ENCODE measurements at places on chromosomes 4 and X.

GRCh38 chrX:111483135-111483534 is 28.3 kb upstream of the SERTM2 start:
- DNase-seq: no peak

DNA sequence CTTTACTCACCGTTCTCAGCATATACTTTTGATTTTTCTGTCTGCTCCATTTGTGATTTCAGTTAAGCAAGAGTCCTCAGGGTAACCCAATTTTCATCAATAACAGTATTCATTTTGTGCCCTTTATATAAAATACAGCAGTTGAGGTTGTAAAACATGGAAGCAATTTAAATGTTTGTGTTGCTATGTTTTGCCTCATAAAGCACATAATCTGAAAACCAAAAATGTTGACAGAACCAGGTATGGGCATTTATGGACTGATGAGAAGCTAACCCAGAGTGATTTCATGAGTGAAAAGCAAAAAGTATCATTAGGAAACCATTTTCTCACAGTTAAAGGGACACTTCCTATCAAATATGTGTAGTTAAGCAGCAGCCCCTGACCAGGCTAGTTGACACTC is at the start of gene ASIC5:
Gene ASIC5 (minus strand): TSS at position 101 of the 400 bp plus-strand sequence. CDS start 51 bp downstream, at position 50.
- no peak for DNase-seq

DNA sequence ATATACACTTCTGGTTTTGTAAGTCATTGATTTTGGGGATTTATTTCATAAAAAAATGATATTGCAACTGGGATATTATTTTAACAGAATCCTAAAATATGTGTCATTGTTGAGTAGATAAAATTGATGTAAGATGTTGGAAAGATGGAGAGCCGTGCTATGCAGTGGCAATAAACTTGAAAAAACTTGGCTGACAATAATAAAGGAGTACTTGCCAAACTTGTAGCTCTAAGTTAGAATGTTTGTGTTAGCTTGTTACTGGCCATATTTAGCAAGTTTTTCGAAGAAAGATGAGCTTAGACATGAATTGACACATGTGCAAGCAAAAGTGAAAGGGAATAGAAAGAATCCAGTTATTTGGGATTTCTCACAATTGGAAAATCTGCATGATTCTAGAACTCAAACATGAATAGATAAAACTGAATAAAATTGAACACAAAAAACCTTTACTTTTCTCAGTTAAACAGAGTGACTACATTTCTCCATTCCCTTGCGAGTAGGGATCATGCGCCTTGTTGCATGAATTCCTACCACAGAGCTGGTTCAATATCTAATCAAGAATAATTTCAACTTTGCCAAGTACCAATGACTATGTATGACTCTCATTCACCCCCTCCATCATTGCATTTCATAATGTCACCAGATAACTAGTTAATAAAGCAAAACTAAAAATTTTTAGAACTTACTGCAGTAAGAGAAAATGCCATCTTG is 327.8 kb downstream of the CAMK2D start:
- no peak for DNase-seq

- no peak for DNase-seq
These were observed 2.7 kb downstream of the CRMP1 start for GRCh38 chr4:5890063-5890727.

- DNase-seq: no peak
These were observed 114.5 kb upstream of the SLIT2 start for GRCh38 chr4:20137176-20137575.

DNA sequence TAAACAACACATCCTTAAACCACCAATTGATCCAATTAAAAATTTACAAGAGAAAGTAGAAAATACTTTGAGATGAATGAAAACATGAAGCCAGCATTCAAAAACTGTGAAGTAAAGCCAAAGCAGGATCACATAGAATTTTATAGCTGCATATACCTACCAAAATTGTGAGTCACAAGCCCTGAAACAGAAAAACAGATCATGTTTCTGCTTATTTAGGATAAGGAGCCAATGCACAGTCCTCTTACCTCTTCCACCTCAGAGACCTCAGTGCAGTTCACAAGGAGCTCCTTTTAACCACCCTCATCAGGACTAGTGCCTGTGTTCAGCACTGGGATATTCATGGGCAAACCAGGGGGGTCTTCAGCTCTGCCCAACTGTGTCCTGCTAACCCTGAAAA is 386.7 kb downstream of the TECRL start:
- no peak for DNase-seq

DNA sequence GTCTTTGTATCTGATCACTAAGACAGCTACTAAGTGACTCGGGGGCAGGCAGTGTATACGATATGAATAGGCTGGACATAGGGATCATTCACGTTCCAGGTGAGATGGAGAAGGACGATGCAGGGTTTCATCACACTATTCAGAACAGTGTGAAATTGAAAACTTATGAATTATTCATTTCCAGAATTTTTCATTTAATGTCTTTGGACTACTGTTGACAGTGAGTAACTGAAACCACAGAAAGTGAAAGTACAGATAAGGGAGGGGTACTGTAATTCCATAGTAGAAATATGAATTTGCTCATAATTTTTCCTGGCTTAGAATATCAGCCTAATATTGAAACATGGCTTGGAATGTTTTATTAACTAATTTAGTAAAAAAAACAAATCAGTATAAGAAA is 24.4 kb downstream of the TMEM144 start:
- DNase-seq: no peak

- DNase-seq: no peak
These were observed 144.8 kb upstream of the PLAC1 start for GRCh38 chrX:134803060-134803459.

- no peak for DNase-seq
These were observed 111.4 kb downstream of the CPZ start for GRCh38 chr4:8703857-8704495.

- no peak for DNase-seq
These were observed 89.6 kb downstream of the SHROOM2 start for GRCh38 chrX:9875801-9876200.

DNA sequence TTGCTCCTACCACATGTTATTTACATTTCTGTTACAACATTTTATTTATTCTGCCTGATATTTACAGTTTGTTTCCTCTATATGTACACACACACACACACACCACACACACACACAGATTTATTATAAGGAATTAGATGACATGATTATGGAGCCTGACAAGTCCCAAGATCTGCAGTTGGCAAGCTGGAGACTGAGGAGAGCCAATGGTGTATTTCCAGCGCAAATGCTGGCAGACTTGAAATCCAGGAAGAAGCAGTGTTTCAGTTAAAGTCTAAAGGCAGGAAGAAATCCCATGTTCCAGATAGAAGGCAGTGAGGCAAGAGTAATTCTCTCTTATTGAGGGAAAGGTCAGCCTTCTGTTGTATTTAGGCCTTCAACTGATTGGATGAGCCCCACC is 1.8 kb upstream of the KLHL4 start:
- DNase-seq: no peak

- no peak for DNase-seq
These were observed 47.5 kb downstream of the NKX6-1 start for GRCh38 chr4:84451546-84451945.

- DNase-seq: no peak
These were observed 325.2 kb downstream of the LDB2 start for GRCh38 chr4:16573206-16573605.

- no peak for DNase-seq
These were observed 666.0 kb downstream of the GRID2 start for GRCh38 chr4:92969650-92970379.

GRCh38 chr4:89899152-89899551 is 4.5 kb downstream of the MMRN1 start:
- no peak for DNase-seq

DNA sequence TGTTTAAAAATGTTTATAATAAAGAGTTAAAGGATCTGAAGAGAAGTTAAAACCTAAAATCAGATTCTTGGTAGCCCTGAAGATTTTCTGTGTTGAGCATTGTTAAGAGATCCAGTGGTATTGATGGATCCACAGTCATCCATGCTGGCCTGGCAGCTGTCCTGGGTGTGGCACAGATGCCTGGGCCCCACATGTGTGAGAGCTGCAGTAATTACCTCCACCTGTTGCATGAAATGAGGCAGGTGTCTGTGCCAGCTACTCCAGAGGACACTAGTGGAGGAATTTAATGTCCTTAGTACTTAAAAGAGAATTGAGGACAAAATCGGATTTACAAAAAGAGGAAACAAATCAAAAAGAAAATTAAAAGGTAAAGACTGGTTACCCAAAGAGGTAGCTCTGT is 44.0 kb downstream of the MGST2 start:
- no peak for DNase-seq

- no peak for DNase-seq
These were observed 16.1 kb downstream of the NKX3-2 start for GRCh38 chr4:13527981-13528820.

GRCh38 chrX:19864736-19865135 is 22.7 kb downstream of the SH3KBP1 start:
- no peak for DNase-seq

- DNase-seq: no peak
These were observed 39.3 kb downstream of the GATB start for GRCh38 chr4:151721466-151721865.

GRCh38 chr4:184817494-184818215 is 8.1 kb downstream of the ACSL1 start:
- no peak for DNase-seq

GRCh38 chr4:98838977-98839618 is 89.8 kb downstream of the EIF4E start:
- DNase-seq: no peak

GRCh38 chrX:153603131-153603656 is 4.3 kb upstream of the CCNQ start:
- no peak for DNase-seq

GRCh38 chrX:9619581-9619980 is 146.1 kb downstream of the GPR143 start:
- no peak for DNase-seq

DNA sequence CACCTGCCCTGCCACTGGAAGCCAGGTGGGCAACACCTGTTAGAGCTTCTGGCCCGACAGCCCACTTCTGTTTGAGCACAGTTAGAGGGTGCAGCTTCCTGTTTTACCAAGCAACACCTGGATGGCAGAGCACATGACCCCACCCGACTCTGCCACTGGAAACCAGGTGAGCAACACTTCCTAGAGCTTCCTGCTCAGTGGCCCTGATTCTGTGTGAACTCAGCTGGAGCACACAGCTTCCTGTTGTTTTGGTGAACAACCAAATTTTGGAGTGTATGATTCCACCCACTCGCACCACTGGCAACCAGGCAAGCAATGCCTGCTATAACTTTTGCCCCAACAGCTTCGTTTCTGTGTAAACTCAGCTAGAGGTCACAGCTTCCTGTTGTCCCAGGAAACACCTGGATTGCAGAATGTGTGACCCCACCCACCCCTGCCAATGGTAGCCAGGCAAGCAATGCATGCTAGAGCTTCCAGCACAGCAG is 163.8 kb upstream of the KLF8 start:
- no peak for DNase-seq

GRCh38 chrX:40061005-40061404 is 36.8 kb downstream of the BCOR start:
- no peak for DNase-seq

- DNase-seq: no peak
These were observed 1181.4 kb downstream of the RPA4 start for GRCh38 chrX:98065151-98065550.

DNA sequence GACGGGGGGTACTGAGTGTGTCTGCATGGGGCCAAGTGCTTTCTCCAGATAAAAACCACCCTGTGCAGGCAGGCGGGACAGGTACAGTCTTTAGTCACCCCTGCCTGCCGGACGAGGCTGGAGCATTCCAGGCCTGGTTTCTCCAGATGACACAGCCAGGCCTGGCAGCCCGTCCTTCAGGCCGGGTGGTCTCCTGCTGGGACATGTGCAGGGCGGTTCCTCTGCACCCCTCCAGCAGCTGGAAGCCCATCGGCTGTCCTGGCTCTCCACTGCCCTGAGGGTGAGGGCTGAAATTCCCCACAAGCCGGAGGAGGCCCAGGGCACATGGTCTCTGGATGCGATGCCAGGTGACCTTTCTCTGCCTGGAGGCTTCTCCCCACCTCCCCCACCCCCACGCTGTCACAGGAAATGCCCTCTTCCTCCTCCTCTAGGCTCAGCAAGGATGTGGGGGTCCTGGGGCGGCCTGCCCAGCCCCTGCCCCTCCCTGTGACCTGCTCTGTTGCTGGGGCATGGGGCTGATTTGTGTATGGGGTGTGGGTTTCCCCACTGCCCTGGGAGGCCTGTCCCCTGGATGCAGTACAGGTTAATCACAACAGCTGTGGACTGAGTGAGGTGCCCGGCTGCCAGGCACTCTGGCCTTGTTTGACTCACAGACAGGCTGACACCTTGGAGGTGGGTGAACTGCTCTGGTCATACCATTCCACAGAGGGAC is 110.7 kb upstream of the LRPAP1 start:
- no peak for DNase-seq

GRCh38 chr4:159145318-159145991 is 42.6 kb downstream of the RAPGEF2 start:
- DNase-seq: no peak

DNA sequence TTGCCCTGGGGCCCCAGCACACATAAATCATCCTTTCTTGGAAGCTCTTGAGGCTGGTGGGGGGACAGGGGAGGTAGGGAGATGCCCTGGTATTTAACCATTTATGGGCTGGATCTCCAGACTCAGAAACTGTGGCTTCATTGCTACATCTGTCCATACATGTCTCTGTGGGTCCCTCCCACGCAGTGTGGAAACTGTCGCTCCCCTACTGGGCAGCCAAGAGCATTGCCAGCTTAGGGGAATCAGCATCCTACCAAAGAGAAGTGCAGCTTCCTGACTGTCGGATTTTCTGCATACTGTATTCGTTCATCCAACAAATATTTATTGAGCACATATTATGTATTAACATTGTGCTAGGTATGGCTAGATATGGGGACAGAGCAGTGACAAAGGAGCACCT is 3.7 kb downstream of the GRIPAP1 start:
- DNase-seq: no peak

DNA sequence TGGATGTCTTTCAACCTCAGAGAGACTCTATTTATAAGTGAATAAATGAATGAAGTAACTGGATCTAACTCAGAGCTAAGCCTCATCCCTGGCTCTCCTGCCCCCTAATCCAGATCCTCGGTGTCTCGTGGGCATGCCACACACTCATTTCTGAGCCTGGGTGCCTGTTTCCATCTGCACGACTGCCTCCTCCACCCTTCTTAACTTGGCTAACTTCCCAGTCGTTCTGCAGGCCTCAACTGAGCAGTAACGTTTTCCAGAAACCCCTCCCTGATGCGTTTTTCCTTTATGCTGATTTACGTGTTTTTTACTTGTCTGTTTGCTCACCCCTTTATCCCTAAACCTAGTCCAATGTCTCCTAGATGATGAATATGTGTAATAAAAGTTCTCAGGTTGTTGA is 186.9 kb upstream of the HS3ST1 start:
- no peak for DNase-seq

- no peak for DNase-seq
These were observed 186.1 kb upstream of the LNX1 start for GRCh38 chr4:53777244-53777984.

- no peak for DNase-seq
These were observed 49.0 kb upstream of the HOPX start for GRCh38 chr4:56730097-56730496.
